A549 treated with Hydrocortisone at 1 μM for 4 hours (cell line): ENCODE measurements at places on chromosomes 5 and 9. TPM values are rescaled to one million over a fixed set of nuclear protein-coding genes. Genes with fewer than 3 reads are reported as not detected.

The GOLGA2 gene
- total RNA-seq, result 39.1 to 52.6 TPM (median 45.9 TPM) in 5 replicates

The EXOC3 gene
- 28.4 to 33.7 TPM (median 32.2 TPM) in 5 replicates for total RNA-seq

The SLC6A7 gene
- total RNA-seq, result 0.02 TPM in 1 of 5 replicates, not detected in the others

The NPDC1 gene
- 44.0 to 83.3 TPM (median 79.5 TPM) in 5 replicates for total RNA-seq

The LEAP2 gene
- 0.62 to 1.0 TPM (median 0.97 TPM) in 5 replicates for total RNA-seq

The CSF2 gene
- total RNA-seq, result 0.14 to 0.38 TPM (median 0.21 TPM) in 4 of 5 replicates, not detected in the other
